ENCODE measurements at places on chromosomes 2 and 18. TPM values are rescaled to one million over a fixed set of nuclear protein-coding genes. Genes with fewer than 3 reads are reported as not detected.

Gene SP9
- not detected for total RNA-seq

Gene RTP5
- not detected for total RNA-seq

Gene MRO
- total RNA-seq: 1.3 TPM

Gene SERPINB12
- not detected for total RNA-seq

Gene DES
- 249 TPM for total RNA-seq

Gene CTIF
- 44.0 TPM for total RNA-seq

Gene TXNDC2
- total RNA-seq: not detected

Gene KCNK3
- 40.4 TPM for total RNA-seq

Gene DCDC2C
- total RNA-seq: 1.6 TPM

Gene TMEM178A
- 19.2 TPM for total RNA-seq

Gene PRKCE
- 18.9 TPM for total RNA-seq

Gene ABCG8
- total RNA-seq: 0.27 TPM

Gene CFC1
- total RNA-seq: 0.55 TPM

Gene SPHKAP
- 8.7 TPM for total RNA-seq

Gene SLC9A4
- total RNA-seq: 0.55 TPM

Gene GPR55
- not detected for total RNA-seq

Gene LYG2
- total RNA-seq: not detected

All from camera-type eye (tissue), 1 donor.